Fibroblast of the aortic adventitia (primary cell): ENCODE measurements at places on chromosomes 4 and X. TPM values are rescaled to one million over a fixed set of nuclear protein-coding genes. Genes with fewer than 3 reads are reported as not detected.

GRCh38 chrX:101918751-101919150 lies 13.1 kb downstream of the ZMAT1 start:
- DNase-seq = no peak

- peak; percentile 77 for DNase-seq
Observed at GRCh38 chr4:16757080-16757521, 141.3 kb downstream of the LDB2 start.

GRCh38 chrX:22882543-22882942 lies 117.2 kb upstream of the DDX53 start:
- DNase-seq = no peak

SSX4 gene
- not detected in 2 replicates for total RNA-seq

RTL5 gene
- total RNA-seq = 2.3 and 4.3 TPM in 2 replicates

GRCh38 chr4:6501171-6501570 lies 28.8 kb upstream of the PPP2R2C start:
- DNase-seq = no peak

DNA sequence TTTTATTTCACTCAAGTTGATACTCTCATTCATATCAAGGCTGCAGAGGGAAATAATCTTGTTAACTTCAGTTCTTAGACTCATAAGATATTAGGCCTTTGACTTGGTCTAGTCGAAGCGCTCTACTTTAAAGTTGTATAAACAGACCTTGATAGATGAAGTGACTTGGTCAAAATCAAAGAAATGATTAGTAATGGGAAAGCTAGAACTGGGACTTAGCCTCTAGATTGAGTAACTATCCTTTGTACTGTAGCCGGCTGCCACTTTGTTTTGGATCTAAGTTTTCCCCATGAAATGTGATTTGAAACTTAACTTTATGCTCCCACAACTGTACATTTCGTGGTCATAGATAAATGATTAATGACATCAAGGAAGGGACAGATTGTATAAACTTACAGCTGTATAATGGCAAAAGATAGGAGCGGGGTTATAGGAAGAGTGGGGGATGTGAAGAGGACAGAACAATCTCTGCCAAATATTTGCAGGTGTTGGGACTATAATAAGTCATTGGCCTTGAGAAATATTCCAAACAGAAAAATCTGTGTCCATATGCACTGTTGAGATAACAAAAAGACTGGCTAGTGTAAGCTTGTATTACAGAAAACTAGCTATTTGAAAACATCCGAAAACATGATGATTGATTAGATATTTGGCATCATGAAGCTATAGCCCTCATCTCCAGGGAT lies 17.2 kb downstream of the MID2 start:
- DNase-seq = no peak

JADE3 gene
- total RNA-seq = 3.9 and 5.9 TPM in 2 replicates

DNA sequence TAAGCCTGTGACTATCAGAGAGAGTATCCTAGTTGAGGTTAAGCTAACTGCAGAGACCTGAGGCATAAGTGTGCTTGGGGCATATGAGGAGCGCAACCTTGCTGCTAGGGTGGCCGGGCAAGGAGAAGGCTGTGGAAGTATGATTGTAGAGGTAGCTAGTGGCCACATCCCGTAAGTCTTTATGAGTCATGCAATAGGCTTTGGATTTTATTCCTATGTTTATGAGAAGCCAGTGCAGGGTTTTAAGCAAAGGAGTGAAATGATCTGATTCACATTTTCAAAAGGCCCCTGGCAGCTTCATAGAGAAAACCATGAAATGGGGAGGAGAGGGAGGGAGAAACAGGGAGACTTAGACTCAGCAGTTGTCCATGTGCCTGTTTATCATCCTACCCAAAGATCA lies 92.1 kb upstream of the WDFY3 start:
- DNase-seq = no peak

DNA sequence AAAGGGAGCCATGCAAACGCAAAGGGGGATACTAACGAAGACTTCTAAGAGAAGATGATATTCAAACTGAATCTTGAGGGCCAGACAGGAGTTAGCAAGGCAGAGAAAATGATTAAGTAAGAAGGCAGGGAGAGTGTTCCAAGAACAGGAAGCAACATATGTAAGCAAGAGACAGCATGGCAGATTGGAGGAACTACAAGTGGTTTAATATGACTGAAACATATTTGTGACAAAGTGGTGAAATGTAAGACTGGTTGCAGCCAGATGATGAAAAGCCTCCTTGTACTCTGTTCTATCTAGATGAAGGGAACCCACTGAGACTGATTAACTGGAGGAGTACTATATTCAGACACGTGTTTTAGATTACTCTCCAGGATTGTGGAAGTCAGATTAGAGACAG lies 116.6 kb upstream of the DIAPH2 start:
- no peak for DNase-seq

VSIG4 gene
- not detected in 2 replicates for total RNA-seq

XAGE2 gene
- not detected in 2 replicates for total RNA-seq

CDKL5 gene
- total RNA-seq = 3.7 and 4.8 TPM in 2 replicates

- no peak for DNase-seq
Observed at GRCh38 chr4:5991405-5991804, 26.8 kb downstream of the C4orf50 start.

DNA sequence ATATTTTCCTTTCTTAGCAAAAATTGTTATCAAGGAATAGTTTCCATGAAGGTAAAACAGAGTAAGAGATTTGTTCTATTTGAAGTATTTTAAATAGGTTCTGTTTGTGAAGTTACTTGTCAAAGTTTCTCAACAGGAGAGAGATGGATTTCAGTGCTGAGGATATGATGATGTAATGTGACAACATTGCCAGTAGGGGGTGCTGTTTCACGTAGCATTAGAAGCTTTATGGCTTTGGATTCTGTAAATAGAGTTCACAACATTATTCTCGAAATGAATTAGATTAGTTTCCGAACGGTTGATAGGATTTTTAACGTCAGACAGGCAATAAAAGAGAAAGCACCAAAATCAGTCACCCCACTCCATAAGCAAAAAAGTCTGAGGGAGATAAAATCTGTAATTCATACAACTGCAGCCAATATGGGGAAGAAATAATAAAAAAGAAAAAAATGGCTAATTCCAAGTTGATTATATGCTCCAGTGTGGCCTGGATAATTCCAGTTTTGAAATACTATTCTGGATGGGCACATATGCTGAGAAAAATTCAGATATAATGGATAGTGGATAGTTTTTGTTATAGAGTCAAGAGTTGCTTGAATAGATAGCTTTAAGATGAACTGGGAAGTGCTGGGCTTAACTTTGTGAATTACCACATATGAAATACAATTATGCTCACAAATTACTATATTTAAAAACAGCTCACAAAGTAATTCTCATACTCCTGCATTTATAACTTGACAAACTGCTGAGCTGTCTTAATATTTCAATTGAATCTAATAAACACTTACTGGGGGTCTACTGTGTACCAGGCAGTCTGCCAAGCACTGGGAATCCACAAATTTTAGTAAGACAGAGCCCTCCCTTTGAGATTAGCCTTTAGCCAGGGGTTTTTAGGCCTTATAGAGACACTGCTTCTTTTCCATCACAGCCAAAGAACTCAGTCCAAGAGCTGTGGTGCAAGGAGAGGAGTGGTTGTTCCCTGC lies 109.1 kb downstream of the GPAT3 start:
- peak; percentile 80 for DNase-seq

DNA sequence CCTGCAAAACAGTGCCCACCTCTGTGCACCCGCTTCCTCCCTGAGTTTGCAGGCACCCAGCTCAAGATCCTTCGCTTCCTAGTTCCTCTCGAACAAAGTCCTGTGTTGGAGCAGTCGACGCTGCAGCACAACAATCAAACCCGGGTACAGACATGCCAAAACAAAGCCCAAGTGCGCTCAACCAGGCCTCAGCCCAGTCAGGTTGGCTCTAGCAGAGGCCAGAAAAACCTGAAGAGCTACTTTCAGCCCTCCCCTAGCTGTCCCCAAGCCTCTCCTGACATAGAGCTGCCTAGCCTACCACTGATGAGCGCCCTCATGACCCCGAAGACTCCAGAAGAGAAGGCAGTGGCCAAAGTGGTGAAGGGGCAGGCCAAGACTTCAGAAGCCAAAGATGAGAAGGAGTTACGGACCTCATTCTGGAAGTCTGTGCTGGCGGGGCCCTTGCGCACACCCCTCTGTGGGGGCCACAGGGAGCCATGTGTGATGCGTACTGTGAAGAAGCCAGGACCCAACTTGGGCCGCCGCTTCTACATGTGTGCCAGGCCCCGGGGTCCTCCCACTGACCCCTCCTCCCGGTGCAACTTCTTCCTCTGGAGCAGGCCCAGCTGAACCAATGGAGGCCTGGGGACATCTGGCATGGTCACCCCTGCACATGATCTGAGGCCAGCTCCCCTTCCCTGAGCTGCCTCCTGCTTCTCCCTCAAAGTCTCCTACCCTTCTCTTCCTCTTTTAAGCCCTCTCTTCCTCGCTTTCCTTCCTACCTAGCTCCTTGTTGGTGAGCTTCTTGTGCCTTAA lies 6.9 kb downstream of the APEX2 start:
- no peak for DNase-seq

DNA sequence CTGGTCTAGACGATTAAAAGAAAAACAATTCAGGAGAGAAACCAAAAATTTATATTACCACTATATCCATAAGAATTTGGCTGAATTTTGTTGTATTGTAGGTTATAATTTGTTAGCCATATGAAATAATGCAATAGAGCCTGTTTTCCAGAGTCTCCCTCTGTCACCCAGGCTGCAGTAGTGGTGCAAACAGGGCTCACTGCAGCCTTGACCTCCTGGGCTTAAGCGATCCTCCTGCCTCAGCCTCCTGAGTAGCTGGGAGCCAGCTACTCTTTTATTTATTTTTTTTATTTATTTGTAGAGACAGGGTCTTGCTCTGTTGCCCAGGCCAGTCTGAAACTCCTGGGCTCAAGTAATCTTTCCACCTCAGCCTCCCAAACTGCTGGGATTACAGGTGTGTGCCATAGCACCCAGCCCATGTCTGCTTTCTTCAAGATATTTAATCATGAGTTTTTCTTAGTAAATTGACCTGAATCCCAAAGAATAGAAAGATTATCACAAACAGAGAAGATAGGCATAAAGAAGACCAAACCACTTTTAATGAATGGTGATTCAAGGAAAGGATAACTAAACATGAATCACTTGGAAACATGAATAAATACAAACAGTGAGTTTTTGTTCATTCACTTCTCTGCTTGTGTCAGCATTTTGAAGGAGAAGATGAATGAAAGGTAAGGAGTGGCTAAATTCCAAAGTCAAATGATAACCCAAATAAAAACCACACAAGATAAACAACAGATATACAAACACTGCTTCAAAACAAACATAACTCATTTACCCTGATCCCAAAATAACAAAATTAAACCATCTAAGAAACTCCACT lies 82.1 kb downstream of the PPP3CA start:
- DNase-seq = no peak

DNA sequence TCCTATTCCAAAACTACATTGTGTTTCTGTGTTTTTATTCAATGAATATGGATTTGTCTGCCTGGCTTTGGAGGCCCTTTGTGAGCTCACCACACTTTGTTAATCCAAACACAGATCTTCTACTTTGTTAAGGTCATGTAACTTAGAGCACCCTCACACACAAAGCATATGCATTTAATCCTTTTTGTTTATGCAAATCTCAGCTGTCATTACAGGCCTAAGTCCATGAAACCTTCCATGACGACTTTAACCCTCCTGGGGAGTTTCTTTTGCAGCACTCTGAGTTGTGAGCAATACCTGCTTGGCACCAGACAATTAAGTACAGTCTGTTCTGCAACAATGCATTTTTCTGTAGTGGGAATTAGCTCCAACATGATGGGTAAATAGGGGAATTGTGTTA lies 14.9 kb downstream of the CCSER1 start:
- no peak for DNase-seq

PCDH18 gene
- total RNA-seq = 102 and 210 TPM in 2 replicates

REELD1 gene
- not detected in 2 replicates for total RNA-seq

GRCh38 chr4:172149329-172149728 lies 336.1 kb downstream of the GALNTL6 start:
- no peak for DNase-seq

DNA sequence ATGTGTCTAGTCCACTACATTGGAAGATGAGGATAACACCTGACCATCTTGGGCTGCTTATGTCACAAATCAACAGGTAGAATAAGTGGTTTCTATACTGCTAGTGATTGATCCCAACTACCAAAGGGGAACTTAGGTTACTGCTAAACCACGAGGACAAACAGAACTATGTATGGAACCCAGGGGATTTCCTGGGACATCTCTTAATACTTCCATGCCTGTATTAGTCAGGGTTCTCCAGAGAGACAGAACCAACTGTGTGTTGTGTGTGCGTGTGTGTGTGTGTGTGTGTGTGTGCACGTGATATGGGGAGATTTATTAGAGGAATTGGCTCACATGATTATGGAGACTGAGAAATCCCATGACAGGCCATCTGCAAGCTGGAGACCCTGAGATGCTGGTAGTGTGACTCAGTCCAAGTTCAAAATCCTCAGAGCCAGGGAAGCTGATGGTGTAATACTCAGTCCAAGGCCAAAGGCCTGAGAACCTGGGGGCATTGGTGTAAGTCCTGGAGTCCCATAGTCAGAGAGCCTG lies 16.2 kb upstream of the AFF1 start:
- peak; percentile 60 for DNase-seq

DIPK2B gene
- total RNA-seq = 0.09 and 0.16 TPM in 2 replicates

XAGE1A gene
- total RNA-seq = not detected in 2 replicates

DNA sequence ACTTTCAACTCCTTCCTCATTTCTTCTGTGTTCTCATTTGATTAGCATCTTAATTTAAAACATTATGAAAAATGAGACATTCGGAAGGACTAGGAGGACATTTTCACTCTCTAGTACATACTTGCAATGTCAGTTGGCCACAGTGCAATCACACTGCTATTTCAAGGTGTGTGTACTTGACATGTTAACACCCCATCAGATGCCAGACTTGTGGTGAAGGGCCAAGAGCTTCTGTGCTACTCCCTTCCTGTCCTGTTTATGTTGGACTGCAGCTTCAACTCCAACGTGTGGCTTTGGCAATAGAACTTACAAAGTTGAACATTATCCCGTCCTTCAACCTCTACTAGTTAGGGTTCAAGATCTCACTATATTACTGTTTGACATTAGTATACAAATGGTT lies 221.0 kb downstream of the PALLD start:
- DNase-seq = peak; percentile 58

- DNase-seq = no peak
Observed at GRCh38 chr4:165518686-165519085, 139.9 kb downstream of the CPE start.

GRCh38 chr4:109729718-109730618 lies at the start of gene PLA2G12A:
TSS of gene PLA2G12A (minus strand) at chr4:109730070. CDS start at chr4:109729809, 261 bp downstream.
- DNase-seq = peak; percentile 55

NAT8L gene
- 0.09 and 0.25 TPM in 2 replicates for total RNA-seq

- no peak for DNase-seq
Observed at GRCh38 chr4:182729516-182729915, 187.7 kb downstream of the DCTD start.

EPGN gene
- total RNA-seq = 0.90 TPM in 1 of 2 replicates, not detected in the other

GRCh38 chr4:74970577-74970976 lies 37.7 kb downstream of the PARM1 start:
- DNase-seq = no peak
